T-helper 2 cell (primary cell): ENCODE measurements at places on chromosomes 7 and 10.

DNA sequence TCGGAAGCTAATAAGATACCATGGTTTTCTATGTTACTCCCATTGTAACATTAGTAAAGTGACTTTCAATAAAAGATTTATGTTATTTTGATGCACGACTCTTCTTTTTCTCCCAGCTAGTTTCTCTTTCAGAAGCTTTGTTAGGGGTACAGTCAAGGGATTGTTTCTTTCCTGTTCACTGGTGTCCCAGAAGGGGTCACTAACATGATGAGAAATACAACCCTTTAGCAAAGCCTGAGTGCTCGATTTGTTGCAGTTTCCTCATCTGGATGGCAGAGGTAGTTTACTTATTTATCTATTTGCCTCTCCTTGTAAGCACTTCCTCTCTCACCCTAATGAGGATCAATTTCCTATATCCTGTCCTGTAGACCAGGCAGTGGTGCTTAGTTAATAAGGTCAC lies 17.0 kb downstream of the SRI start:
- no peak for DNase-seq

- DNase-seq = no peak
Measured at GRCh38 chr7:73451780-73452398, 18.3 kb downstream of the FZD9 start.

DNA sequence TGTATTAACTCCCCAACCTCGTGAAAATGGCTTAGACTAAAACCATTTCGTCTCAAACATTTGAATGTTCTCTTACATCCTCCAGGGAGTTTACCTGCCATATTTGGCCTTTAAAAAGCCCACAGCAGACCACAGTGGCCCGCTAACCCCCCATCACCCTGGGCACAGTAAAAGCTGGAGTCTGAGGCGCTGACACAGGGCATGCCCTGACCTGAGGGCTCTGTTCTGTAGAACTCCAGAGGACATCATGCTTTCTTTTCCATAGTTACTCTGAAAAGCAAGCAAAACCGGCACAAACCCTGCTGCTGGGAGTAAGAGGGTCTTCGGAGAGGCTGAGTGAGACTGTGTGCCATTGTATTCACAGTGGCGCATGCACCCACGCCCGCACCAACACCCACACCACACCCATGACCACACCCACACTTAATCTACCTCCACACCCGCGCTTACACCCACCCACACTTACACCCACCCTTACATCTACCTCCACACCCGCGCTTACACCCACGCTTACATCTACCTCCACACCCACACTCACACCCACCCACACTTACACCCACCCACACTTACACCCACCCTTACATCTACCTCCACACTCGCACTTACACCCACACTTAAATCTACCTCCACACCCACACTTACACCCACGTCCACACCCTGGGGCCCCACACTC lies 32.1 kb downstream of the LRRC27 start:
- no peak for DNase-seq

- no peak for DNase-seq
Measured at GRCh38 chr10:128286141-128286761, 160.0 kb upstream of the MKI67 start.

GRCh38 chr10:114427124-114427852 lies 23.0 kb upstream of the AFAP1L2 start:
- no peak for DNase-seq

- no peak for DNase-seq
Measured at GRCh38 chr7:151550656-151551286, 31.1 kb upstream of the RHEB start.

DNA sequence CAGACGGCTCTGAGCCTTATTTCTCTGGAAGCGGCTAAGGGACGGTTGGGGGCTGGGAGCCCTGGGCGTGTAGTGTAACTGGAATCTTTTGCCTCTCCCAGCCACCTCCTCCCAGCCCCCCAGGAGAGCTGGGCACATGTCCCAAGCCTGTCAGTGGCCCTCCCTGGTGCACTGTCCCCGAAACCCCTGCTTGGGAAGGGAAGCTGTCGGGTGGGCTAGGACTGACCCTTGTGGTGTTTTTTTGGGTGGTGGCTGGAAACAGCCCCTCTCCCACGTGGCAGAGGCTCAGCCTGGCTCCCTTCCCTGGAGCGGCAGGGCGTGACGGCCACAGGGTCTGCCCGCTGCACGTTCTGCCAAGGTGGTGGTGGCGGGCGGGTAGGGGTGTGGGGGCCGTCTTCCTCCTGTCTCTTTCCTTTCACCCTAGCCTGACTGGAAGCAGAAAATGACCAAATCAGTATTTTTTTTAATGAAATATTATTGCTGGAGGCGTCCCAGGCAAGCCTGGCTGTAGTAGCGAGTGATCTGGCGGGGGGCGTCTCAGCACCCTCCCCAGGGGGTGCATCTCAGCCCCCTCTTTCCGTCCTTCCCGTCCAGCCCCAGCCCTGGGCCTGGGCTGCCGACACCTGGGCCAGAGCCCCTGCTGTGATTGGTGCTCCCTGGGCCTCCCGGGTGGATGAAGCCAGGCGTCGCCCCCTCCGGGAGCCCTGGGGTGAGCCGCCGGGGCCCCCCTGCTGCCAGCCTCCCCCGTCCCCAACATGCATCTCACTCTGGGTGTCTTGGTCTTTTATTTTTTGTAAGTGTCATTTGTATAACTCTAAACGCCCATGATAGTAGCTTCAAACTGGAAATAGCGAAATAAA lies 175.5 kb downstream of the RNF216 start:
- DNase-seq = no peak
